ENCODE measurements at places on chromosomes 6 and 20.

- DNase-seq, result no peak
These were observed 35.4 kb downstream of the GCNT2 start for GRCh38 chr6:10556589-10556988.

DNA sequence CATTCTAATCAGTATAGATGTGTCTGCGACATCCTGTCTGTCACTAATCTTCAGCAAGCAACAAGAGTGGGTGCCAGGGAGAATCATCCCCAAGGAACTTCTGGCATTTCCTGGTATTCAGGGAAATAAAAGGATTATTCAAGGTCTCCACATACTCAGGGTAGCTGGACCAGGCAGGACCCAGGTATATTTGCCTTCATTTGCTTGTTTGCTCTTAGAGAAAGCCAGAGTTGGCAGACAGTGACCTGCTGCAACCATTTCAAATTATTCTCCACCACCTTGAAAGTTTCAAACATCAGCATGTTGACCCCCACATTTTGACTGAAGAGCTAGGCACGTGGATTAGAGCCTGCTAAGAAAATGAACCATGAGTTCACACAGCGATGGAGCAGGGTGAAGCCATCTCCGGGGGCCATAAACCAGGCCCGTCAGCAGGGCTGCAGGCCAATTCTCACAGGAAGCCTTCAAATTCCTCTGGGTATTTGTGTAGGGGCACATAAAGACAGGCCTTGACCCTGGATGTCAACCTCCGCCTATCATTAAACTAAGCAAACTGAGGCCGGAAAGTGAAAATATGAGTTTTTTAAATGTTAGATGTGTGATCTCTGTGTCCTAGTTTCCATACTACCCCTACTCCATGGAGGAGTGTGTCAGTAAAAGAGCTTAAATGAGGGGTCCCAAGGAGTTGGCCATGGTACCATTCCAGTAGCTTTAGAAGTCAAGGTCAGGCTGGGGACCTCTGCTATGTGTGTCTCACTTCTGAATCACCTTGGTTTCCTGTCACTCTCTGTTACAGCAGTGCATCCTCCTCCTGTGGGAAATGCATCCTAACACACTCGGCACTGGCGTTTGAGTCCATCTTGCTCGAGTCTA is 32.9 kb downstream of the TRAM2 start:
- DNase-seq, result no peak

DNA sequence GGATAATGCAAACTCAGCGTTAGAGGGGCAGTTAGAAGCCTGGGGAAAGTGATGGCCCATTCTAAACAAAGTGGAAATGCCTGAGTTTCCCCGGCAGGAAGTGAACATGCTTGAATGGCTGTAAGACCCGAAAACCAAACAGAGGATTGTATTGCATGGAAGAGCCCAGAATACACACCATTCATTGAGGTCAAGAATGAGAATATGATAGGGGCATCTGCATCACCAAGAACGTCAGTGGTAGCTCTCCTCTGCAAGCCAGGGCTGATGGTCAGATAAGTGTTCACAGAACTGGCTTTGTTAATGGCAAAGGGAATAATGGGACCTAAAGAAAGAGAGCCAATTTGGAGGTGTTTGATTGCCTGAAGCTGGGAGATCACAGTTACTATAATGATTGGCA is 663.4 kb downstream of the KHDRBS2 start:
- no peak for DNase-seq

DNA sequence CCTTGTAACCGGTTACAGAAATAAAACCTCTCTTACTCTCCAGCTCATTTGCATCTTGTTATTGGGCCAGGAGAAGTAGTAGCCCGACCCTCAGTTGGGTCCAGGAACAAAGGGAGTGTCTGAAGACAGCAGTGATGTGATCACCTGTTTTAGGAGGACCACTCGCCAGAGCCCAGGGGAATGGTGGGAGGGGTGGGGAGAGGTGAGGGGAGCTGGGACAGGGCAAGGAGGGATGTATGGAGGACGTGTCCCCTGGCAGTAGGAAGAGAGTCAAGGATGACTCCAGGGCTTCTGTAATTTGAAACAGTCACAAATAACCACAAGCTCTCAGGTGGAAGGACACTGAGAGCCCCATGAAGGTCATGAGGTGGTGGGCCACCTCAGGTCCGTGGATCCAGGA is 1.4 kb upstream of the PCMTD2 start:
- no peak for DNase-seq

- DNase-seq, result no peak
These were observed 5.6 kb upstream of the ZNF831 start for GRCh38 chr20:59157961-59158541.

- peak; percentile 3 for DNase-seq
These were observed 121.9 kb upstream of the ZFP64 start for GRCh38 chr20:52313341-52313963.
